ENCODE measurements at places on chromosomes 1 and 21.

DNA sequence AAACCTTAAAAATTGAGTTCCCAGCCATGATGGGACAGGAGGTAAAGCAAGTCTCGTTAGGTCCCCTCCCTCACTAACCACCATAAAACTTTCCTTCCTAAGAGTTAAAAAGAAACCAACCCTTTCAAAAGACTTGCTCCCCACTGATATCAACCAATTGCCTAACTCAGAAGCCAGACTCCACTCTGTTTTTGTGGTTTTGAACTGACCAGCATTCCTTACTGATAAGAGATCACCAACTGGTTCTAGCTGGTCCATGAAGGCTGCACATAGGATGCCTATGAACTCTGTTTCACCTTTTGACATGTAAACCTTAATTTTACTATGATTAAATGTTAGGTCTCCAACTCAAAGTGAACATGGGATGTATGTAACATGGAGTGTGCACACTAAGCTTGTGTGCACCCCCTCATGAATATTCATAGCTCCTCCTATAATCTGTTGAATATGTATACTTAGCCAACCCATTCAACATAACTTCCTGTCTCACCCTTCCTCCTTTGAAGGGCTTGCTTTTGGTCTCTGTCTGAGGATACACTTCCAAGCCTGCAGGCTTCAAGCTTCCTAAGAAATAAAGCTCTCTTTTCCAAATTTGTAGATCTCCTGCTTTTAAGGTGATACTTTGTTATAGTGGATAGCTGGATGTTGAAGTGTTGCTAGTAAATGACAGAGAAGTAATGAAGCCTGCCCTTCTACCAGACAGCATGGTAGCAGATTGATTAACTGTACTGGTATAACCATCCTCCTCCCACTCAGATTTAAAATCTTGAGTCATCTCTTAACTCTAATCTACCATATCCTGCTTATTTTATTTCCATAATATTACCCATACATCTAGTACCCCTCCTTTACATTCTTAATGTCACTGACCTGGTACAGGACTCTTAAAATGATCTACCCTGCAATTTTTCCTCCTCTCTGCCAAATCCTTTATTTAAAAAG, 95.6 kb downstream of the ZNF644 start:
- no peak for DNase-seq

DNA sequence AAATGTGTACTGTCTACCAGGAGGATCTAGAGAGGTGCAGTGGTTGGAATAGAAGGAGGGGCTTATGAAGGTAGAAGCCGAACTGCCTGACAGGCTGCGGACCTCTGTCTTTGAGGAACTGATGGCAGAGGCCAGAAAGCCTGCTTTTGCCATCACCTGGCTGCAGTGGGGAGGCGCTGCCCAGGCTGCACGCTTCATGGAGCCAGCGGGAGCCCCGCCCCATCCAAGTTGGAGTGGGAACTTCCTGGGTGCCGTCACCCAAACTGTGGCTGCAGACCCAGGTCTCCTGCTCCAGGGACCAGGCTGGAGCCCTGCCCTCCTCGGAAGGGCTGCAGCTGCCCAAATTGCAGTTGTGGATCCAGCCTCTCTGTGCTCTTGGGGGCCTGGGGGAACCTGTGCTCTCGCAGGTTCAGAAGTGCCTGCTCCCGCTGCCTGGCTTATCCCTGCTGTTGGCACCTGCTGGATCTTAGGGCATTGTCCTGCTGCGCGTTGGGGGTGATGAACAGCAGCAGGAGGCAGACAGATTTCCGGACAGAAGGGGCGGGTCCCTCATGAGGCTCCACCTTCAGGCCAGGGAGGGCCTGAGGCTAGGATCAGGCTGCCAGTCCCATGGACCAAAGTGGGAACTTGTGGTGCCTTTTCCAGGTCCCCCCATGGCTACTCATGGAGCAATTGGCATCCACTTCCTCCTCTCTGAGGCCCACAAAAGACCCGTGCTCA, 118.0 kb upstream of the PLPPR4 start:
- no peak for DNase-seq

- DNase-seq = no peak
Observed at GRCh38 chr1:21090463-21090862, 86.2 kb downstream of the EIF4G3 start.

DNA sequence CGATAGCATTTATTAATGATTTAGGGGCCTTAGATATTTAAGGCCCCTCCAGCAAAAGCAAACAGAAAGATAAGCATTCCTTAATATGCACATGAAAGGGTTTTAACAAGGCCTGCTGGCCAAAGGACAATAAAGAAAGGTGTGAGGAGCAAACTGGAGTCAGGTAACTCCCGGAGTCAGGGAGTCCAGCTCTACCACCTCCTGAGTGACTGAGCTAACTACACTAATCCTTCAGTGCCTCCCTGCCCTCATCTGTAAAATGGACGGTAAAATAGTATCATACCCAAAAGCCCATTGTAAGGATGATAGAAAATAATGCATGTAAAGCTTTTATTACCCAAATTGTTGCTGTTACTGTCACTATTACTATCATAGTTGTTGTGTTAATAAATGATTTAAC, 161.7 kb downstream of the SIPA1L2 start:
- DNase-seq = no peak

- no peak for DNase-seq
Observed at GRCh38 chr21:32320726-32321125, 22.1 kb downstream of the MRAP start.

GRCh38 chr1:11795238-11795890, 10.4 kb downstream of the MTHFR start:
- no peak for DNase-seq

DNA sequence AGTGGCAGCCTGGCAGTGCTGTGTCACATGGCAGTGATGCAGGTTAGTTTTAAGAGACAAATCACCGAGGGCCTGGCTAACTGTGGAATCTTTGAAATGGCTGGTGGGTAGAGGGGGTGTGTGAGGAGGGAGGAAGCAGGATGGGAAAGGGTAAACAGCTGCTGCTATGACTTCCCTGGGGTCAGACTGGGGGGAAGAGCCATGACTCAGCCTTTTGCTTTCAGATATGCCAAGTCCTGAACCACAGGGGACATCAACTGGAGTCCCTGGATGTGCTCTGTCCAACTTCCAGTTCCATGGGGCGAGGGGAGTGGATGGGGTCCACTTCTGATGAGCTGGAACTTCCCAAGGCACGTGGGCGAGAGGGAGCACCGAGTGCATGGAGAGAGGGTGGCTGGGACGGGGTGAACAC, 121.1 kb upstream of the ADAR start:
- no peak for DNase-seq

DNA sequence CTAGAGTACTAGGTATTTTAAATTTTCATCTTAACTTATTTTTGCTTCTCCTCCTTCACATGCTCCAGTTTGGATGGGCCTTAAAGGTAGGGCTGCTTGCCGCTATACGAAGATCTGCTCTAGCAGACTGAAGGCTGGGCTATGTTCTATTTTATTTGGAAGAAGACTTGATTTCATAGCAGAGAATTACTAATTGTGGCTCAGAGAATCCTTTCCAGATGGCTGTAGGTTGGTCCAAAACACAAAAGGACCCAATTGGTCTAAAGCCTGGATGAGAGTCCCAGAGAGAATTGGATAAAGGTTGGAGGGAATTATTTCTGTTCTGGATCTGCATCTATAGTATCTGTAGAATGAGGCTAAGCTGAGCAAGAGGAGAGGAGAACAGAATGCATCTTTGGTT, 719.4 kb upstream of the PTBP2 start:
- no peak for DNase-seq

DNA sequence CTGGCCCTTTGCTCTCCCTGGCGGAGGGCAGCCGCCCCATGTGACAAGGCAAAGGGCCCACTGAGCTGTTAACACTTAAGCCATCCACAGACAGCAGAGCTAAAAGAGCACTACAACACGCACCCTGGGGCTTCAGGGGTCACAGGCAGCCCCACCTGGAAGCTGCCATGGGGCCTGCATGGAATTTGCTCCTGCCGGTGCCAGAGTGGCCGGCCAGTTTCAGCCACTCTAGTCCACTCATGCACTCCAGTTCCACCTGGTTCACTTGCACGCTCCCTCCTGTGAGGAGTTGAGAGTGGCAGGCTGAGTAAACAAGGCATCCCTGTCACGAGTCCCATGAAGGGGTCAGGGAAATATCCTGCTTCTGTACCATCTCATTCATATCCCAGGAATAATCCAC, 55.3 kb downstream of the RIMS3 start:
- no peak for DNase-seq

DNA sequence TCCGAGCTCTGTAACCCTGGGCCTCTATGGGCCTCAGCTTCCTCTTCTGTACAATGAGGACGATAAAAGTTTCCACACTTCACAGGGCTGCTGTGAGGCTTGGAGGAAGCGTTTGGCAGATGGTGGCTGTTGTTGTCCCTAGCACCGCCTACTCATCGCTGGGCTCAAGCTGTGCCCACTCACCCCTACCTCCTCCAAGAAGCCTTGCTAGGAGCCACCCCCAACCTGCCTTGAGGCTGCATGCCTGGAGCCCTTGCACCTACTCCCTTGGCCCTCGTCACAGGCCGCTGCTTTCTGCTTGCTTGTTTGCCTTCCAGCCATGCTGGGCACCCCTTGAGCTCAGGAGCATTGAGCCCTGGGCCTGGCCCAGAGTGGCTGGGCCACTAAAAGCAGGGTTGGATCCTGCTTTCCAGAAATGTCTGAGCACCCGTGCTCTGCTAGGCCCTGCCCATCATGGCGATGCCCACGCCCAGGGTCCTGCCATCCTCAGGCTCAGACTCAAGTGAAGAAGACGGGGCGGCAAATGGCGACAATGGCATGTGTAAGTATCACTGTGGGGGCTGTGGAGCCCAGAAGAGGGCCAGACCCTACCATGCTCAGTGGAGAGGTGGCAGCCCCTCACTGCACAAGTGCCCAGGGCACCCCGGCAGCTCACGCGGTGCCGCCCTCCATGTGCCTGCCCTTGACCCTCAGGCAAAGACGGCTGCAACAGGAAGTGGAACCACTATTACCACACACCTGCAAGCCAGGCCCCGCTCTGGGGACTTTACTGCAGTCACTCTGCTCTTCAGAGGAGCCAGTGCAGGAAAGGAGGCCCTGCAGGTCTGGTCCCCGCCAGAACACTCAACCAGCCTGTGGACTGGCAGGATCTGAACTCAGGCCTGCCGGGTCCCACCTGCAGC, 9.5 kb downstream of the SH3BGRL3 start:
- no peak for DNase-seq

GRCh38 chr1:161505686-161506085, 429 bp downstream of the FCGR2A start:
- DNase-seq = no peak

GRCh38 chr1:1032424-1032823, 12.5 kb downstream of the AGRN start:
- no peak for DNase-seq

- DNase-seq = no peak
Observed at GRCh38 chr1:207787776-207788175, 35.9 kb downstream of the CD46 start.

DNA sequence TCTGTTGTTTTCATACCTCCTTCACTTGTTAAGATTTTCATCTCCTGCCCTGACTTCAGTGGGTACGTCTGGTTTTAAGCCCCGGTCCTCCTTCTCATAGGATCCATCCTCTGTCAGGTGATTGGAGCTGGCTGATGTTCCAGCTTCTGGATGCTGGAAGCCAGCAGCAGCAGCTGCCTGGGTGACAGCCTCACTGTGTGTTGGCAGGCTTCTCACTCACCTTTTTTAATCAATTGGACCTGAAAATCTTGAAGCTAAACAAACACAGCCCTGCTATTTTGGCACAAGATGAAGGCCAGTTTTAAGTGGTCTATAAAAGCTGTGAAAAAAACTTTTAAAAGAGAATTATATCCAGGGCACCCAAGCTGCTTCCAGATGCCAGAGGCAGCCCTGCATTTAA, 181.0 kb downstream of the DISC1 start:
- no peak for DNase-seq

DNA sequence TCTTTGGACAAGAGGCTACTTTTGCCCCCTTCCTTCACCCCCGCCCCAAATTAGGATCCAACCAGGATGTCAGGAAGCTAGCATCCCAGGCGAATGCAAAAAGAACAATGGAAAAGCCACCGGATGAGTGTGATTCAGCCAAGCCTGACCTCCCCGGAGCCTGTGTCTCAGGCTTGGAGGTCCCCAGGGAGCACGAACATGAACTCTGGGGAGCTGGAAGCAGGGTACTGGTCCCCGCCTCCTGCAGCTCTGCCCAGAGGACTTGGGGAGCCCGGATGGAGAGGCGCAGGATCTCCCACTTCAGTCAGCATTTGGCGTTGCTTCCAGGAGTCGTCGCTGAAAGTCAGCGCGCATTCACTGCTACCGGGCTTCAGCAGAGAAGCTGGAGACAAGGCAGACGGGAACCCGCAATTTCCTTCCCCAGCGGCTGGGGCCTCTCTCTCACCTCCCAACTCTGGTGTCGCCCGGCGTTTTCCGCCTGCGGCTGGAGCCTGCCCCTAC, 1.8 kb upstream of the TBX15 start:
- no peak for DNase-seq

GRCh38 chr1:205121660-205122488, at the start of gene RBBP5:
Gene RBBP5 (minus strand): TSS chr1:205121978. CDS start chr1:205121873, 105 bp downstream.
- peak; percentile 85 for DNase-seq

- DNase-seq = no peak
Observed at GRCh38 chr21:31900121-31900895, 27.5 kb downstream of the HUNK start.

DNA sequence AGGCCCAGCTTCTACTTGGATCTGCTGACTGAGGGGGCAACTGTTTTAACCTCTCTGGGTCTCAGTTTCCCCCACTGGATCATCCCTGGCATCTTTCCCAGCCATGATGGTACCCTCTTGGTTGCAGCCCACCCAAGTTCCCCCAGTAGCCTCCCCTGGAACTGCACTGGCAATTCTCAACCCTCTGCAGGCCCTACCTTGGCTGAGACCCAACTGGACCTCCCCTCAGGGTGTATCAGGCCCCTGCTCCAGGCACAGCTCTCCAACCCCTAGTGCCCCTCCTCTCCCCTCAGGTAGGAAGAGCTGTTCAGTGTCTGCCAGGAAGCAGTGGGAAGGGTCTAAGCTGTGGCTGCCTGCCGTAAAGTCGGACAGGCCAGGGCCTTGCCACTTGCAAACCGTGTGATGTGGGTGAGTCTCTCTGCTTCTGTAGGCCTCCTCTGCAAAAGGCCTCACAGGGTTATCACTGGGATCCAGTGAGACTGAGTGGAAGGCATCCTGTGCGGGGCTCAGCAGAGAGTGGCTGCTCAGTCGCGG, 32.1 kb downstream of the RHBG start:
- DNase-seq = no peak

- no peak for DNase-seq
Observed at GRCh38 chr1:34379911-34380310, 203.2 kb downstream of the C1orf94 start.

DNA sequence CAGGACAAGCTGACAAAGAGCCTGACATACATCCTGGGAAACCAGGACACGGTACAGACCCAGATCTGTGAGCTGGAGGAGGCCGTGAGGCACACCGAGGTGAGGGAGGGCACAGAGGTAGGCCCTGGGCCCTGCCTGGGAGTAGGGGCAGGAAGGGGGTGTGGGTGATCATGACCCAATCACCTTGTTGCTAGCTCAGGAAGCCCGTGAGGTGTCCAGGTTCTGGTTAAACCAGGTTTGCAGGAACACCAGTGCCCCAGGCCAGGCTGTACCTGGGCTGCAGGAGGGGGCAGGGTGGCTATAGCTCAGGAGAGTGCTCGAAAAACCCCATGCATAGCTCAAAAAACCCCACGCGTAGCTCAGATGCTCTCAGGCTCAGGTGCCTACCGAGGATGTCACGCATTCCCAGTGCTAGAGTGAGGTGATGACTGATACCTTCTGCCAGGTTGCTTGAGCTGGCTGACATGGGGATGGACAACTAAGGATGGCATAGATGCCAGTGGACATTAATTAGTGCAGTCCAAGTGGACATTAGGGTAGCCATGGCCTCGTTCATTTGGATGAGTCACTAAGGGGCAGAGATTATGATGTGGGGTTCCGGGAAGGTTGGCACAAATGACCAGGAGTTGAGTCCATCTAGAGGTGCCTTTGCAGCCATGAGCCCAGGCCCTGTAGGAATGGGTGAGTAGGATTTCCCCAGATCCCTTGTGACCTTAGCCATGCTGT, 3.7 kb downstream of the TRIM46 start:
- DNase-seq = no peak

Measured in GOT3 (cell line).